ENCODE measurements at places on chromosomes 2 and 18.

DNA sequence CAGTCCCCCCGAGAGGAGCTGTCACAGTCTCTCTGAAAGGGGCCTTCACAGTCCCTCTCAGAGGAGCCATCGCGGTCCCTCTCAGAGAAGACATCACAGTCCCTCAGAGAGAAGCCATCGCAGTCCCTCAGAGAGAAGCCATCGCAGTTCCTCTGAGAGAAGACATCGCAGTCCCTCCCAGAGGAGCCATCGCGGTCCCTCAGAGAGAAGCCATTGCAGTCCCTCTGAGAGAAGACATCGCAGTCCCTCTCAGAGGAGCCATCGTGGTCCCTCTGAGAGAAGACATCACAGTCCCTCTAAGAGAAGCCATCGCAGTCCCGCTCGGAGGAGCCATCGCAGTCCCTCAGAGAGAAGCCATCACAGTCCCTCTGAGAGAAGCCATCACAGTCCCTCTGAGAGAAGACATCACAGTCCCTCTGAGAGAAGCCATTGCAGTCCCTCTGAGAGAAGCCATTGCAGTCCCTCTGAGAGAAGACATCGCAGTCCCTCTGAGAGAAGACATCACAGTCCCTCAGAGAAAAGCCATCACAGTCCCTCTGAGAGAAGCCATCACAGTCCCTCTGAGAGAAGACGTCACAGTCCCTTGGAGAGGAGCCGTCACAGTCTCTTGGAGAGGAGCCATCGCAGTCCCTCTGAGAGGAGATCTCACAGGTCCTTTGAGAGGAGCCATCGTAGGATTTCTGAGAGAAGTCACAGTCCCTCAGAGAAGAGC is 1.3 kb upstream of the ZNF512 start:
- peak; percentile 7 for DNase-seq

DNA sequence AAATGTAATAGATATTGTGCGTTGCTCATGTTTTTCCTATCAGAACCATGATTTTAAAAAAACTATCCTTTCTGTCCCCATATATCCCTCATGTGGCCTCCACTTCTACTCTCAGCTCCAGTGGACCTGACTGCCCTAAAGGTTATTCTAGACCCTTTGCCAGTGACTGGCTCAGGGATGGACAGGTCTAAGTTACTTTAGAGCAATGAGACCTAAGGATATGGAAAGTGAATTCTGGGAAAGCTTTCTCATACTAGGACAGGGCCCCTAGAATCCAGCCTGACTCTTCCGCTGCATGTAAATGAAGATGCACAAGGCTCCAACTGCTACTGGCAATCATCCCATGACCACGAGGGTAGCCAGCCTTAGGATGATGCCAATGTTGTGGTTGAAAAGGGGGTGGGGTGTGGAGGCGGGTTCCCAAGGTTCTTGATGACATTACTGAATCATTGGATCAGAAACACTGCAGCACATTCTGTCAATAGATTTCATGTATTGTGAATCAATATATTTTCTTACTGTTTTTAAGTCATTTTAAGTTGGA is 21.3 kb downstream of the C2orf69 start:
- no peak for DNase-seq

- no peak for DNase-seq
Measured at GRCh38 chr18:77567205-77567604, 317.6 kb downstream of the GALR1 start.

- no peak for DNase-seq
Measured at GRCh38 chr2:731711-732110, 54.5 kb upstream of the TMEM18 start.

- no peak for DNase-seq
Measured at GRCh38 chr2:235844561-235844960, 323.6 kb downstream of the GBX2 start.

DNA sequence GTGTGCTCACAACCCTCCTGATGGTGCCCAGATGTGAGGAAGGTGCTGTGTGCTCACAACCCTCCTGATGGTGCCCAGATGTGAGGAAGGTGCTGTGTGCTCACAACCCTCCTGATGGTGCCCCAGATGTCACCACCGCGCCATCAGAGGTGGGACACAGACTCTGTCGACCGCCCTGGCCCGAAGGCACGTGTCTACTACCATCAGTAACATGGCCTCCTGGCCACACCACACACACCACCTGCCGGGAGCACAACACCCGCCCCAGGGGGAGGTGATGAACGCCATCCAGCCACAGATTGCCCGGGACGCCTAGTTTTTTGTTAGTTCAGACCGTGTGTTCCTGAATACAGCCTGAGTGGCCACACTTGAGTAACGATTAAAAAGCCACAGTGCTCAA is 24.5 kb downstream of the HDAC4 start:
- DNase-seq, result no peak

GRCh38 chr18:76803814-76804213 is 18.5 kb upstream of the ZNF236 start:
- DNase-seq, result peak; percentile 74

DNA sequence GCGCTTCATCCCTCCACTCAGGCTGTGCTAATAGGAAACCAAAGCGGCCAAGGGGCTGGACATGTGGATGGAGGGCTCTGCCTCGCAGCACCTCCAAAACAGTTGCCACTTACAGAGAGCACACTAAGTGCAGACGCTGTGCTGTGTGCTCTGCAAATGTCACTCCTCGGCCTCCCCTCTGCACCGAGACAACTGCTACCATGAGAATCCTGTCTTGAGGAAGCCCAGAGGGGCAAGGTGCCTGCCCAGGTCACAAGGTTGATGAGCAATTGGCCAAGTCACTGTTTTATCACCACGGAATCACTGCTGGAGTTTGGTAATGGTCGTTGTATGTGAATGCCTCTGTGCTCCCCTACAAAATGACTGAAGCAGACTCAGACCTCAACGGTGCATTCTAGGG is 132.2 kb downstream of the SEPTIN10 start:
- no peak for DNase-seq

DNA sequence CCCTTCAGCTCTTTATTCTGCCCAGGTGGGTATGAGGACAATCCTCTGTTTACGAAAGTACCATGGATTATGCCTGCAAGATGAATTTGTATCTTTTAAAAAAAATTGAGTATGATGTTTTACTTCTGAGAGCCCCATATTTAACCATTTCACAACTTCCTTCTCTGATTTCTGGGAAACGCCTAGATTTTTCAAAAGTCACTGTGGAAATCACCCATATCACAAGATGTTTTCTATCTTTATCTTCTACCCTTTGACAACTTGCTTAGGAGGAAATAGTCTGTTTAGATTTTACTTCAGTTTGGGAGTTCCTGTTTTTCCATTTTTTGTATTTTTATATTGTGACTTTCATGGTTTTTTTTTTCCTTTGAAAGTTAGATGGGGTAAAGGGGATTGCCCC is 53.0 kb downstream of the ICOS start:
- no peak for DNase-seq

Measured in CD4-positive, alpha-beta T cell treated with Interleukin-15 for 4 hours (primary cell).